Daoy (cell line): ENCODE measurements at places on chromosomes 3 and 15. TPM values are rescaled to one million over a fixed set of nuclear protein-coding genes. Genes with fewer than 3 reads are reported as not detected.

DISP2 gene
- 0.51 and 1.1 TPM in 2 replicates for total RNA-seq

SCAANT1 gene
- total RNA-seq = not detected in 2 replicates

DNAH1 gene
- 0.74 and 1.8 TPM in 2 replicates for total RNA-seq

- no peak for DNase-seq
Measured at GRCh38 chr3:78823434-78823833, 944.4 kb downstream of the ROBO1 start.

GRCh38 chr3:11085093-11085840, 69.0 kb upstream of the HRH1 start:
- no peak for DNase-seq

- DNase-seq = peak; percentile 81
Measured at GRCh38 chr3:181712553-181713279, 991 bp downstream of the SOX2 start.

ANKRD63 gene
- total RNA-seq = 0.63 and 0.97 TPM in 2 replicates

- no peak for DNase-seq
Measured at GRCh38 chr3:16740515-16740914, 135.3 kb upstream of the DAZL start.

LRRC15 gene
- total RNA-seq = 2.0 and 2.9 TPM in 2 replicates

CCDC54 gene
- not detected in 2 replicates for total RNA-seq

DNA sequence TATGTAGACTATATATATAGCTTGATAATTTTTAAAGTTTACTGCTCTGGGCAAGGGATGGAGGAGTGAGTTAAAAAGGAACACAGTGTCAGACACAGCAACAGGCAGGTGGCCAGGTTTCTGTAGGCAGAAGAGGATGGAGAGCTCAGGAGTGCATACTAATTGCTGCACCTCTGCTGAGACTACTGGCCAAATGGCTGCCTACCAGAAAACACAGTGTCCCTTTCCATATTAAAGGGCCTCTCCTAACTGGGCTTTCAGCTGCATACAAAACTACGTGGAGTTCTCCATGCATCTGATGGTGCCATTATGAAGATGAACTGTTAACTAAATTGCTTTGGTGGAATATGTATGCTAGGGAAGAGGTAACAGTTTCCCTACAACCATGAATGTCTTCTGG, 1.8 kb downstream of the ATP13A4 start:
- no peak for DNase-seq

OCA2 gene
- not detected in 2 replicates for total RNA-seq

- peak; percentile 12 for DNase-seq
Measured at GRCh38 chr15:36882487-36883131, 217.7 kb downstream of the MEIS2 start.

- DNase-seq = no peak
Measured at GRCh38 chr15:42031198-42031915, 10.5 kb upstream of the PLA2G4E start.

- no peak for DNase-seq
Measured at GRCh38 chr15:65038836-65039235, 6.4 kb upstream of the SLC51B start.

MAP6D1 gene
- 1.7 and 6.8 TPM in 2 replicates for total RNA-seq

- DNase-seq = no peak
Measured at GRCh38 chr3:196408565-196409300, 23.5 kb downstream of the UBXN7 start.

TIPIN gene
- total RNA-seq = 23.4 and 58.0 TPM in 2 replicates

XCR1 gene
- not detected in 2 replicates for total RNA-seq

- DNase-seq = no peak
Measured at GRCh38 chr3:14431452-14431916, 29.1 kb downstream of the SLC6A6 start.

- no peak for DNase-seq
Measured at GRCh38 chr3:136396916-136397315, 146.8 kb downstream of the PCCB start.

- DNase-seq = no peak
Measured at GRCh38 chr3:184231671-184232070, 2.3 kb downstream of the VWA5B2 start.
